ENCODE measurements at places on chromosomes 3 and 15. TPM values are rescaled to one million over a fixed set of nuclear protein-coding genes. Genes with fewer than 3 reads are reported as not detected.

Gene MYRIP
- 0.53 TPM for total RNA-seq

Gene CXCR6
- not detected for total RNA-seq

Gene SETMAR
- total RNA-seq: 34.5 TPM

Gene ERC2
- 6.1 TPM for total RNA-seq

Gene FANCD2
- total RNA-seq: 17.7 TPM

Gene HRG
- total RNA-seq: not detected

Gene HTR3E
- not detected for total RNA-seq

DNA sequence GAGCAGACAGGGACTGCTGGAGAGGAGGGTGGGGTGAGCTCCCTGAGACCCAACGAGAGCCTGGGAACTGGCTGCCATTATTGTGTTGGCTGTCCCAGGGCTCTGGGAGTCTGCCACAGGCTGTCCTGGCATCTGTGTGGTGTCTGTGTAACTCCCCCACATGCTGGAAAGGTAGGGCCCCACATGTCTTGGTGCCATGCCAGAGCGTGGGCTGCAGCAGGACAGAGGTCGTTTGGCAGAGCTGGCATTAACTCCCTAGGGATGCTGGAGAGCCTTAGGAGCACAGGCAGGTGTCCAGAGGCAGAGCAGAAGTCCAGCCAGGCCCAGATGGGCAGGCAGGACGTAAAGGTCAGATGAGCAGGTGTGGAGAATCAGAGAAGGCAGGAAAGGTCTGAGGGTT lies 9.7 kb downstream of the TIMP4 start:
- H3K27ac ChIP-seq: no peak overlapping the region
- DNase-seq: no peak
- H3K4me1 ChIP-seq: no peaks in the 10 kb centered on the region
- no peaks in the 10 kb centered on the region for H3K36me3 ChIP-seq
- H3K4me3 ChIP-seq: no peak overlapping the region

DNA sequence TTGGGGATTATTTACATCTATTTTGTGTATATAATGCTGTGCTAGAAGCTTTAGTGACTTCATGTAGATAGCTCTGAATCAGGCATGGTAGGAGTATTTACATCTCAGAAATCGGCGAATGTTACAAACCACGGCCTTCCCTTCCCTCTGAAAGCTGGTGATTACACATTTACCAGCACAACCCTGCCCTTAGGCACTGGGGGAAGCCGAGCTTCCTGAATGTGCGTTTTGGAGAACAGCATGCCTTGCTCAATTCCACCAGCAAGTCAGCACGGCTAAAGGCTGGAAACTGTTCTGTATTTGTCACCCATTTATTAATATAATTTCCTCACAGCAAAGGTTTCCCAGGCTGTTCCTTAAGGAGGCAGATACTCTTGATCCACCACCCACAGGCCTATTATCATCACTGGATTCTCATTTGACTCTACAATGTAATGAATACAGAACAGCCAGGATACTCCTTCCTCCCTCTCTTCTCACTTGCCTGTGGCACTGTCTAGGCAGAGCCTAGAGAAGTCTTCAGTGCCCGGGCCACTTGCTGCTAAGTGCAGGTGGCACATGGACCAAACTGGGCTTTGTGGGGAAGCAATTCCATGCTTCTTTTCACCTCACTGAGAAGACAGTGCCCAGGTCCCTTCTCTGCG lies 55.2 kb upstream of the CACNA2D3 start:
- H3K27me3 ChIP-seq: peaks cover 12% of the 10 kb centered on the region
- DNase-seq: no peak
- no peak overlapping the region for H3K4me3 ChIP-seq

DNA sequence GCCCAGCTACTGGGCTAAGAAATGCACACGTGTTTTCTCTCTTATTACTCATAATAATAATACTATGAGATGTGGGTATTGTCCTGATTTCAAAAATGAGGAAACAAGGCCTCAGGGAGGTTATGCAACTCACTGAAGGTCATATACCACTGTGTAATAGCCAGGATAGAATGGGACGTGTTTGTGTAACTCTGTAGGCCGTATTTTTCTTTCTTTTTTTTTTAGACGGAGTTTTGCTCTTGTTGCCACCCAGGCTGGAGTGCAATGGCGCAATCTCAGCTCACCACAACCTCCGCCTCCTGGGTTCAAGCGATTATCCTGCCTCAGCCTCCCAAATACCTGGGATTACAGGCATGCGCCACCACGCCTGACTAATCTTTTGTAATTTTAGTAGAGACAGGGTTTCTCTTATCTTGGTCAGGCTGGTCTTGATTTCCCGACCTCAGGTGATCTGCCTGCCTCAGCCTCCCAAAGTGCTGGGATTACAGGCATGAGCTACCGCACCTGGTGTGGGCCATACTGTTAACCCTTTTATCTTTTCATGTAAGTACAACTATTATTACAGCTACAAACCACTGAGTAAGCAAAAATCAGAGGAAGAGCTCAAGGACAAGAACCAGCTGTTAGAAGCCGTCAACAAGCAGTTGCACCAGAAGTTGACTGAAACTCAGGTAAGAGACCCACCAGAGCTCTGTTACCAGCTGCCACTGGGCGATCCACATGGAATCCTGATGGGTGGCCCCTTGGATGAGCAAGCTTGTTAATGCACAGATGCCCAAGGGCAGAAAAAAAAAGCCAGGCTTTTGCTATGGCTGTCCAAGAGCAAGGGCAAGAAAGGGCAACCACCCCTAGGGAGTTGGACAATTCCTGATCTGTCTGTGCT lies 6.7 kb downstream of the KNSTRN start:
- no peak for DNase-seq
- no peak overlapping the region for H3K4me3 ChIP-seq
- no peak overlapping the region for H3K27ac ChIP-seq
- no peaks in the 10 kb centered on the region for H3K27me3 ChIP-seq
- H3K4me1 ChIP-seq: peaks cover 7% of the 10 kb centered on the region

DNA sequence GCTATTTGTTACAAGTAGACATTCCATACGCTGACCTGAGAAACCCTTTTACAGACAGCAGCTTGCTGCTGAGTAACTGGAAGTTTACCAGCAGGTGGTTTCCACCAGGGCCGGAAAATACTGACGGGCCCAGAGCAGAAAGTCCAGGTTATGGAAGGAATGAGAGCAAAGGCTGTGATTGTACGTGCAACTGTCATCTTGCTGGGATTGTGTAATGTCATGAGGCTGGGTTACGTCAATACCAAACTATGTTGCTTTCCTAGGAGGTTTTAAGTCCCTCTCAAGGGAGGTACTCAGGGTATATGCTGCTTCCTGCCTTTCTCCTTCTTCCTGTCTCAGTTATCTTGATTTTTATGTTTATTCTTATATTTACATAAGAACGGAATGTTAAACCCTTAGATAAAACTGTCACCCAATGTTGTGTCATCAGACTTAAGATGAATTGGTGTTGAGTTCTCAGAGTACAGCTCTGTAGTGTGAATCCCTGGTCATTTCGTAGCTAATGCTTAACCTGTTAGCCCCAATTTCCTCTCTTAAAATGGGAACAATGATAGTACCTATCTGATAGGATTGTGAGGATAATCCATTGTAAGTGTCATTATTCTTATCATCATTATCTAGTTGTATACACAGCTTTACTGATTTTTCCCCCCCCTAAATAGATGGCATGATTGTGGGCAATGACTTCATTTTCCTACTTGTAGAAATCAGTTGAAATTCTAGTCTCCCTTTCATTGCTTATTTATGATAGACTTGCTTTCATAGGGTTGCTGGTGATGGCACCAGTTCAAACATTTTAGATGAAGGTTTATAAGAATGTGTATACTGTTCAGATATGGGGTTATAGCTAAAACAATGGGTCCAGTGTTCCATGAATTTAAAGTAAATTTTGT lies 101.4 kb downstream of the FNDC3B start:
- H3K36me3 ChIP-seq: peaks cover 18% of the 10 kb centered on the region
- peak overlapping the region; percentile 40 for H3K4me3 ChIP-seq
- H3K27ac ChIP-seq: peak overlapping the region; percentile 90

GRCh38 chr3:52225452-52226228 lies at the start of gene TLR9:
TLR9 (minus strand) TSS chr3:52225645; CDS start chr3:52225529, 116 bp downstream.
- DNase-seq: peak; percentile 58
- no peak within 1 kb of the TSS for H3K27ac ChIP-seq
- no peak within 1 kb of the TSS for H3K4me3 ChIP-seq
- no peaks in the 10 kb centered on the region for H3K4me1 ChIP-seq
- H3K36me3 ChIP-seq: no peaks in the 10 kb centered on the region

DNA sequence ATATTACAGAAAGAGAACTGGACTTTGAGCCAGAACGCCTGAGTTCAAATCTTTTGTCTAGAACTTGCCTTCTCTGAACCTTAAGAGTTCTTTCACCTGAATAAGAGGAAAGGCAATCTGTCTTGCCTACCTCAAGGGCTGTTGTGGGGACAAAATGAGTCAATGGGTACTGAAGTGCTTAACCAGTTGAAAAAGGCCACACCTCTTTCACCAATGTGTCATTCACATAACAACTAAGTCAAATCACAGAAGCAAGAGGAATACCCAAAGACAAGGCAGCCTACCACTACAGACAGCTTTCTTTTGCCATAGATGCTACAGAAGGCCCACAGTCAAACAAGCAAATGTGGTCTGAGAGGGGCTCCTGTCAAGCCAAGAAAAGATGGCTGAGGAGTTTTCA lies 39.7 kb downstream of the NBEAL2 start:
- H3K27ac ChIP-seq: no peak overlapping the region
- no peak for DNase-seq
- H3K27me3 ChIP-seq: no peaks in the 10 kb centered on the region
- peaks cover 28% of the 10 kb centered on the region for H3K36me3 ChIP-seq

GRCh38 chr15:89783111-89783860 lies 7.2 kb downstream of the MESP2 start:
- DNase-seq: no peak
- no peaks in the 10 kb centered on the region for H3K27me3 ChIP-seq
- no peaks in the 10 kb centered on the region for H3K36me3 ChIP-seq
- H3K4me3 ChIP-seq: no peak overlapping the region

- H3K36me3 ChIP-seq: no peaks in the 10 kb centered on the region
- H3K27ac ChIP-seq: no peak overlapping the region
- peaks cover 5% of the 10 kb centered on the region for H3K27me3 ChIP-seq
- no peak for DNase-seq
- no peak overlapping the region for H3K4me3 ChIP-seq
These were observed 235.0 kb upstream of the KBTBD8 start for GRCh38 chr3:66762916-66763693.

DNA sequence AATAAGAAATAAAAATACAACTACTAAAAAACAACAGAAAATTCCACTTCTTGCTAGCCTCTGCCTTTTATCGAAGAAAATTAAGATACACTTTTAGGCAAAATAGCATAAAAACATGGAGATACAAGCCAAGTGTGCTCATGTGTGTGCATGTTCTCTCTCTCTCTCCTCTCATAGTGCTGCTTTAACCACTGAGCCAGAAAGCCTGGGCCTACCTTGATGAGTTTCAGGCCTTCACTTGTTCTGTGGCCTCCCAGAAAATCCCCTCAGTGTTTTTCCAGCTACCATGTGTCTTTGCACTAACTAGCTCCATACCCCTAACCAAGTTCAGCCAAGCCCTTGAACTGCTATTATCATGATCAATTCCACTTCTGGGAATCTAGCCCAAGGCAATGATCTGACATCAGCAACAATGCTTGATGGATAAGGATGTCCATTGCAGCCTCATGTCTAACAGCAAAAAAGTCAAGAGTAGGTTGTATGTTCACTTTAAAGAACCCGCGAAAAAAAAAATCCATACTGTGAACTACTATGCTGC lies 18.1 kb downstream of the CYP11A1 start:
- DNase-seq: no peak
- no peaks in the 10 kb centered on the region for H3K27me3 ChIP-seq
- H3K4me1 ChIP-seq: peaks cover 19% of the 10 kb centered on the region

DNA sequence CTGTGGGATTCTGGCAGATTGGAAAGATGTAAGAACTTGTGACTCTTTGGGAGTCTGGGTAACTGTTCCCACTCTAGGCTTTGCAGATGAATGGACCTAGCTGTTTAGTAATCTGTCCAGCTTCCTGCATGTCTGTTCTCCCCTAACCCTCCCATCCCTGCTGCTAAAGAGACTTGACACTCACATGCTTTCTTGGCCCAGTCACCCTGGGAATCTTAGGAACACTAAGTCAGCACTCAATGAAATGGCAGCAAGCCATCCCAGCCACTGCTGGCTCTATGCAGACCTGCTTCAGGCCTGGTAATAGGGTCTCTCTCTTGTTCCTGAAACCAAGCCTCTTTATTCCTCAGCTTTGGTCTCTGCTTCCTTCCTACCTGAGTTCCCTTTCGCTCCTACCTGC lies 63.7 kb upstream of the THSD4 start:
- H3K36me3 ChIP-seq: peaks cover 4% of the 10 kb centered on the region
- no peaks in the 10 kb centered on the region for H3K27me3 ChIP-seq
- DNase-seq: no peak
- H3K4me3 ChIP-seq: no peak overlapping the region

GRCh38 chr3:179299999-179300613 lies 22.7 kb upstream of the ZNF639 start:
- H3K4me3 ChIP-seq: no peak overlapping the region
- H3K36me3 ChIP-seq: no peaks in the 10 kb centered on the region
- peaks cover 4% of the 10 kb centered on the region for H3K27me3 ChIP-seq

DNA sequence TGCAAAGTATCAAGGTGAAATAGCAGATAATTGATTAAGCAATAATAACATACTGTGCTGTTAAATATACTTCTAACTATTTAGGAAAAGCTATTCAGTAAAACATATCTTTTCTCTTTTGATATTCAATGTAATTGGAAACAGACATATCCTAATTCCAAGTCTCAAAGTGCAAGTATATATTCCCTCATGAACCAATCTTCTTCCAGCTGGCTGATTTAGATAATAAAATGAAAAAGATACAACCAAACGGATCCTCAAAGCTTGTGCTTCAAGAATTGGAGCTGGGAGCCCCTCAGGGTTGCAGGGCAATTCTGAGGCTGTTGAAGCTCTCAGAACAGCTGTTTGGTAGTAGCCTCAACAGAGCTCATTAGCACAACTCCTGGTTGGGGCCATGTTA lies 236.6 kb downstream of the ZIC1 start:
- H3K27me3 ChIP-seq: peaks cover 3% of the 10 kb centered on the region
- no peaks in the 10 kb centered on the region for H3K4me1 ChIP-seq
- H3K36me3 ChIP-seq: no peaks in the 10 kb centered on the region
- H3K27ac ChIP-seq: no peak overlapping the region

DNA sequence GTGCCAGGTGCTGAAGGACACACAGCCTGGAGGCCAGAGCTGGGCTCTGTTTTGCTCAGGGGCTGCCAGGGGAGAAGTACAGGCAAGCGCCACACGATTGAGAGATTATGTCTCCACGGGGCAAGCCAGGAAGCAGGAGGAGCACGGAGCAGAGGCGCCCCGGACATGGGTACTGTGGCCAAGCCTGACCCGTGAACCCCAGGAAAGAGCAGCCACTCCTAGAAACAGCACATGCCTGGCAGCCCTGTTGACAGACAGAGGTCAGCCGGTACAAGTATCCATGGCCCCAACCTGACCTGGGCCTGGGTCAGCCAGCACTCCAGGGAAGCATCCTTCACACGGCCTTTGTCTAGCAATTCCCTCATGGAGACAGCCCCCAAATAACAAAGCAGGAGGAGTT lies 89.4 kb downstream of the ADAMTS17 start:
- H3K27ac ChIP-seq: no peak overlapping the region
- no peaks in the 10 kb centered on the region for H3K4me1 ChIP-seq
- H3K36me3 ChIP-seq: no peaks in the 10 kb centered on the region
- DNase-seq: peak; percentile 50
- H3K4me3 ChIP-seq: no peak overlapping the region

GRCh38 chr3:45700570-45701073 lies 11.4 kb downstream of the SACM1L start:
- no peaks in the 10 kb centered on the region for H3K27me3 ChIP-seq
- no peak overlapping the region for H3K4me3 ChIP-seq
- no peak for DNase-seq
- no peak overlapping the region for H3K27ac ChIP-seq

GRCh38 chr3:30199855-30200254 lies 406.5 kb upstream of the TGFBR2 start:
- H3K27ac ChIP-seq: no peak overlapping the region
- no peaks in the 10 kb centered on the region for H3K27me3 ChIP-seq
- no peak overlapping the region for H3K4me3 ChIP-seq
- H3K4me1 ChIP-seq: peaks cover 10% of the 10 kb centered on the region

Measured in type B pancreatic cell (in vitro differentiated cells).